ENCODE measurements at places on chromosomes 12 and 14.

DNA sequence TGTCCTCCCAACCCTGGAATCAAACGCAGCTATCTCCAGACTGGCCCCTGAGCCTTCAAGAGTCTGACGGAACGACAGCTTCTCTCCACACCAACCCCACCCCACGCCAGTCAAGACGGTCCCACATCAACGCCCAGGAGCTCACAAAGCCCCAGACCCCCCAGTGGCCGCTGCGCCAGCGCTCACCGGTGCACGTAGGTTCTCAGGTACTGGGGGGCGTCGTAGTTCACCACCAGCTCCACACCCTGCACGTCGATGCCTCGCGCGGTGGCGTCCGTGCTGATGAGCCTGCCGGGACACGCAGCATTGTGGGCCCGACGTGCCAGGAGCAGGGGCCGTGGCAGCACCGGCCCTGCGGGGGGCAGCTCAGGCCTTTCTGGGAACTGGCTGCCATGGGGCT lies 4.2 kb downstream of the DDX51 start:
- no peak for DNase-seq

DNA sequence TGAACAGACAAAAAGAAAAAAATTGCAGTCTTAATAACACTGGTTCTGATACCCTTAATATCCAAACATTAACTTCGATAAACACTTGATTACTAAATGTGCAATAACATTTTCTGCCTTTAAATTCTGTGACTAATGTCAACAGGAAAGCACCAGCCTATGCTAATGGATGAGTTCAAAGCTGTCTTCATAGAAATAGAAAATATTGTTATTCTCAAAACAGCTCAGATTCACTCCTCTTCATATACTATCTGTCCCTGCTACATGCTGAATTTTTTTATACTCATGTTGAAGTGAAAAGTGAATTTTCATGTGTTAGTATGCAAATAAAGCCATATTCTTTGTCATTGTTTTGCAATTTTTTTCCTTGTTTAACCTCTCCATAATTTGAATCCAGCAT lies 13.9 kb downstream of the TAS2R43 start:
- DNase-seq = no peak

GRCh38 chr12:10214136-10214894 lies 1.6 kb downstream of the GABARAPL1 start:
- no peak for DNase-seq

GRCh38 chr12:93568091-93568490 lies 4.4 kb upstream of the SOCS2 start:
- no peak for DNase-seq

DNA sequence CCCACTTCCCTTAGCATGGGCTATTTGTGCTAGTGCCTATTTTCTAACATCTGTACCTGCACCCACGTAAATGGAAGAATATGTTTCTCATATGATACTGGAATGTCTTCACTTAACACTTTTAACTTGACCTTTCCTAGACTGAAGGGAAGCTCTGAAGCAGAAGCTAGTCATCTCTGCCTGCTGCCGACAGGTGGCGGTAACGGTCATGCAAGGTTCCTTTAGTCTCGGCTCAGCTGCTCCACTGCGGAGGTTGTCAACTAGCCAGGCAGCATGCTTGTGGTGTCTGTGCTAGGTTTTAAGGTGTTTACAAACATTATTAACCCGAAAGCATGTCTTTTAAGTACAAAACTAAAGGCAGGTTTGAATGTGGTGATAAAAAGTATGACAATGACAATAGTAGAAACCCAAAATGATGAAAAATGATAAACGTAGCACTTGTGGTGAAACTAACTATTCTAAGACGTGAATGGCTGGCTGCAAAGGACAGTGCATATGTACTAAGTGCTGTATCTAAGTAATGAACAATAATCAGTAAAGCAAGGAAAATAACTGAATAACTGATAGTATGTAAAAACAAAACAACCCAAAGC lies 117.2 kb downstream of the GRIN2B start:
- DNase-seq = no peak

DNA sequence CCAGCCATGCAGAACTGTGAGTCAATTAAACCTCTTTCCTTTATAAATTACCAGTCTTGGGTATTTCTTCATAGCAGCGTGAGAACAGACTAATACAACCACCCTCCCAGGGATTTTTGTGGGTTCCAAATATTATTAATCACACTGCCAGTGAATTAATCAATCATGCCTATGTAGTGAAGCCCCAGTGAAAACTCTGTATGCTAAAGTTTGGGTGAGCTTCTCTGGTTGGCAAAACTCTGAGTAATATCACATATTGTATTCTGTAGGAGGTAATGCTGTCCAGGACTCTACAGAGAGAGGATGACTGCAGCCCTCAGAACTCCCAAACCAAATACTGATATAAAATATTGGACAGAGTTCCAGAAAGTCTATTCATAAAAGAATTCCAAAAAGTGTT lies 216.9 kb downstream of the RPAP3 start:
- DNase-seq = no peak

DNA sequence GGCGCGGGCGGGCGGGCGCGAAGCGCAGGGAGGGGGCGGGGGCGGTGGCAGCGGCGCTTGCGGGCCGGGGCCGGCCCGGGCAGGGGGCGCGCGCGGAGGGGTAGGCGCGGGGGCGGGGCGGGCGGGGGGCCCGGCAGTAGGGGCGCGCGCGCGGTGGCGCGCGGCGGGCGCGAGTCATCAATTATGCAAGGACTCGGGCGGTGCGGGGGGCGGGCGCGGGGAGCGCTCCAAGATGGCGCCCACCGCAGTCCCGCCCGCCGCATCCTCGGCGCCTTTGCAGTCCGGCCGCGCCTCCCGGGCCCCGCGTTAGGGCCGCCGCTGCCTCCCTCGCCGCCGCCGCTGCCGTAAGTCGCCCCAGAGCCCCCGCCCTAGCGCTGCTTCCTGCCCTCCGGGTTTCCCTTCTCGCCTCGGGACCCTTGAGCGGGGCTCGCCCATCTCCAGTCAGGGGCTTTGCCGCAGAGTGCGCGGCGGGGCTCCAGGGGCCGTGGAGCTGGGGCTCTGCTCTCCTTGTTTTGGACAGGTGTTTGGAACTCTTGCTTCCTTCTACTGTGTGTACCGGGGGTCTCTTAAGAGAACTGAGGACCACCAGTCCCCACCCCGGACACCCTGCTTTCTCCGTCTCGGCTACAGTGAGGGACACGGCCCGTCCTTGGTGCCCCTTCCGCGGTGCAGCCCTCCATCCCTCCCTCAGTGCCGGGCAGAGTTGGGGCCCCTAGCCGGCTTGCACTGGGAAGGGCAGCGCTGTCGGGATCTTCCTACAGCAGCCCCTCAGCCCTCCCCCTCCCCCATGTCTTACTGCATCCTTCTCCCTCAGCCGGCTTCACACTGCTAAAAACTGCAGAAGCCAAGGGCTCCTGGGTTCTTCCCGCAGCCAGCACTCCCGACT lies at the start of gene SCN8A:
SCN8A (plus strand) TSS at position 218 of the 886 bp plus-strand sequence. CDS start 71,585 bp downstream, outside the sequence.
- peak; percentile 14 for DNase-seq

DNA sequence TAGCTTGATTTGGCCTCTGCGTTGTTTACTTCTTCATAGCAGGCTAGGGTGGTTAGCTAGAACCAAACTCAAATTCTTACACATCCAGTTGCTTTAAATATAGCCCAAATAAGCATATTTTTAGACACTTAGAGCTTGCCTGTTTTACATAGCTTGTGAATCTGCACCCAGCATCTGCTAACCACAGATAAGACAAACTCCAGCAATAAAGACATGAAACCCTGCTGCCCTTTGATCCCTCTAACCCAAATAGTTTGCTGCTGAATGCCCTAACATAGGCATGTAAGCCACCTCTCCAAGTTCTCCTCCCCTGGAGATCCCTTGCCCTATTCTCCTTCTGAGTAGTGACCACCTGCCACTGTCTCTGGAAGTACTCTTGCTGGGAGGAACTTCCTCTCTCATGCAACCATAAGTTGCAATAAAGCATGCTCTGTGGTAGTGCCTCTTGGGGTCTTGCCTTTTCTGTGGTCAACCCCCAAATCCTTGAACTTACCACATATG lies 185.6 kb downstream of the TMEM117 start:
- no peak for DNase-seq

DNA sequence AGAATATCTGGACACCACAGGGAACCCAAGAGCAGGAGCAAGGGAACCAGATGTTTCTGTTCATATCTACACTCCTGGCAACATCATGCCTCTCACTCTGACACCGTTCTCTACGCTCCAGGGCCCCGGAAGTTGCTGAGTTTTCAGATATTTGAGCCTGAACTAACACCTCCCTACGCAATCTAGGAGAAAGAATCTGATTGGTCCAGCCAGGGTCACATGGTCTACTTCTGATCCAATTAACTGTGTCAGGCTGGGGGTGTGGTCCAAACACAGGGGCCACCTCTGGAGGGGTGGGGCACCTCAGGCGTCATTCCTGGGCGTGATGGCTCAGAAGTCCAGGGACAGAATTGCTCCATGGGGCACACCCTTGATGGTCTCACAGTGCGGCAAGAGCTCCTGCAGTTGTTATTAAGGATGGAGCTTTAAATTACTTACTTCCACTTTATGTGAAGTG lies 165.5 kb downstream of the PTPN11 start:
- DNase-seq = no peak

DNA sequence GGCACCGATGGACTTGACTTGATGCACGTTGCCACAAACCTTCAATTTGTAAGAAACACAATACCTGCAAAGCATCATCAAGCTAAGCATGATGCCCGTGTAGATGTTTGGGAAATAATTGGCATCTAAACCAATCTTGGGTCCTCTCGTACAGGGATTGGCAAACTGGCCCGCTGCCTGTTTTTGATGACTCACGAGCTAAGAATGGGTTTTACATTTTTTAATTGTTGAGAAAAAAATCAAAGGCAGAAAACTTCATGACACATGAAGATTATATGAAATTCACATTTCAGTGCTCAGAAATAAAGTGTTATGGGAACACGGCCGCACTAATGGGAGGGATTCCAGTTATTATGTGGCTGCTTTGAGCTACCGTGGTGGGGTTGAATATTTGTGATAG lies 10.9 kb downstream of the MTA1 start:
- DNase-seq = no peak

DNA sequence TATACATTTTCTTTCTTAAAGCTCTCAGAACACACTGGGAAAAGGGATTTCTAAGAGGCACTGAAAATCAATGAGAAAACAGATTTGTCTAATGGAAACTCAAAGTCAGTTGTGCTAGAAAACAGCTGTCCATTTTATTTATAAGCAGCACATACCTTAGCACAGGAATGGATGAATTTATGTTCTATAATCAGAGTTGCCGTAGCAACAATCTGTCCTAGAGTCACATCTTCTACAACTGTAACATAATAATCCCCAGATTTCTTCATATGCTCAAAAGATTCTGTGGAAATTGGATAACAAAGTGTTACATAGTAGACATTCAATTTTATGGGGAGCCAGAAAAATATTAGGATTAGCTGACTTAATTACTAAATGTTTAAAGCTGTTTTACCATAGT lies 9.8 kb downstream of the GNPNAT1 start:
- DNase-seq = no peak

- no peak for DNase-seq
Measured at GRCh38 chr14:54343272-54344121, 53.3 kb upstream of the CDKN3 start.

DNA sequence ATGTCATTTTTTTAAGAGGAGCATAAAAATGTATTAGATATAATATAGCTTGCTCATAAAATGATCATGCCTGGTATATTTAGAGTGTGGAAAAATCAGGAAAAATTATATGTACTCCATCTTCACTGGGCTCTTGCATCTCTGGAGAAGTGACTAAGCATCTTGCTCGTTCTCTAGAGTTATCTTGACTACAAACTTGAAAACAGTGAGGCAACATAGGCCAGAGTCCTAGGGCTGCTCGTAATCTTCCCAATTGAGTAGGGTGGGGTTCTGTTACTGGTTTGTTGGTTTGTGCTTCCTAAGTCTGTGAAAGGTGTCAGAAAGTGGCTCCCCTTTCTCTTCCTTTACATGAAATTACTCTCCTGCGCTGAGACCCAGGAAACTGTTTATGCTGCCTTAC lies 46.2 kb downstream of the AACS start:
- DNase-seq = no peak

DNA sequence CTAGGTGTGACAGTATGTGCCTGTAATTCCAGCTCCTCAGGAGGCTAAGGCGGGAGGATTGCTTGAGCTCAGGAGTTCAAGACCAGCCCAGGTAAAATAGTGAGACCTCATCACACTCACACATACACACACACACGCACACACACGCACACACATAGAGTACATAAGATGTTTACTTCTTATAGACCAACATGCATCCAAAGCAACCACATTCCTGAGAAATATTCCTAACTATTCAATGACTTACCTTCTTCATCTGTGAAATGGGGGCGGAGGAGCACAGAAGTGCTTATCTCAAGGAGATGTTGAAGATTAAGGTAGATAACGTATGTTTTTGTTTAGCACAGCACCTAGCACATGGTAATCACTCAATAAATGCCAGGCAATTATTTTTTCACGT lies 6.4 kb downstream of the NDUFA12 start:
- DNase-seq = no peak

DNA sequence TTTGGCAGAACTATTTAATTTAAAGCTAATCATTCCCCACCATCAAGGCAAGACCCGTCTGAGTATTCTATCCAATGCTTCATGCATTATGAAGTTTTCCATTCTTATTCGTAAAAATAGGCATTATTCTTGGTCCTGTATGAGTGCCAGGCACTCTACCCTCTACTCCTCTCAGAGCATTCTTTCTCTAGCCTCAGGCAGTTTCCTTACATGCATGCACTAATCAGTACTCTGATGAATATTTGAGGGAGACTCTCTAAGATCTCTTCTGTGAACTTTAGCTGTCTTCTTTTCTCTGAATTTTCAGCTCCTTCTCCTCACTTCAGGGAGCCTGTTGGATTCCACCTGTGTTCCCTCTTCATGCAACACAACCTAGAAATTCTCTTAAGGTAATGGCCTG lies 334.7 kb downstream of the RAD51B start:
- no peak for DNase-seq

- no peak for DNase-seq
Measured at GRCh38 chr12:88185988-88186387, 43.9 kb downstream of the TMTC3 start.

DNA sequence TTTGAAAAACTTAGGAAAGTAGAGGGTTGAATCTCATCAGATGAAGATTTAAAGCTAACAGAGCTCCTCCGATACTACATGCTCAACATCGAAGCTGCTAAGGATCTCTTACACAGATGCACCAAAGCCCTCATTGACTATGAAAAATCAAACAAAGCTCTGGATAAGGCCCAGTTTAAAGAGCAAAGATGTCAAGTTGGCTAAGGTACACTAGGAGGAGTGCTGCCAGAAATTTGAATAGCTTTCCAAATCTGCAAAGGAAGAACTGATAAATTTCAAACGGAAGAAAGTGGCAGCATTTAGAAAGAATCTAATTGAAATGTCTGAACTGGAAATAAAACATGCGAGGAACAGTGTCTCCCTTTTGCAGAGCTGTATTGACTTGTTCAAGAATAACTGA lies 141.2 kb downstream of the SLC5A8 start:
- no peak for DNase-seq

DNA sequence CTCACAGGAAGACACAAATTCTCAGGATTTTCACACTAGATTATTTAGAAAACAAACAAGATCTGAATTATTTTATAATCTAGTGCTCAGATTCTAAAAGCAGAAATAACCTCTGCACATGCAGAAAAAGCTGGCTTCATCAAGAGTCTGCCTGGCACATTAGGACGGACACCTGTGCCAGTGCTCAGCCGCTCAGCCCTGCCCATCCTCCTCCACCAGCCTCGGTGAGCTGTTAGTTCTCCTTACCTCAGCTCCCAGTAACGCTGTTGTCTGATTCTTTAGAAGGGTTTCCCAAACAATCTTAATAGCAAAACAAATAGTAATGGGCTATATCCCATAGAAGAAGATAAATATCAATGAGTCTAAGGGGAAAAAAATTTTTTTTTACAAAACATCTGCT lies 27.7 kb downstream of the DUSP16 start:
- DNase-seq = no peak

GRCh38 chr12:59317598-59317997 lies 278.2 kb upstream of the SLC16A7 start:
- DNase-seq = no peak

Data from stimulated activated CD8-positive, alpha-beta memory T cell treated with anti-CD3 and anti-CD28 coated beads, Interleukin-2, amount 100 ng/mL, for 1 hour (primary cell).